ENCODE measurements at places on chromosomes 3 and 15.

- DNase-seq = no peak
Observed at GRCh38 chr15:57306944-57307411, 69.3 kb upstream of the CGNL1 start.

DNA sequence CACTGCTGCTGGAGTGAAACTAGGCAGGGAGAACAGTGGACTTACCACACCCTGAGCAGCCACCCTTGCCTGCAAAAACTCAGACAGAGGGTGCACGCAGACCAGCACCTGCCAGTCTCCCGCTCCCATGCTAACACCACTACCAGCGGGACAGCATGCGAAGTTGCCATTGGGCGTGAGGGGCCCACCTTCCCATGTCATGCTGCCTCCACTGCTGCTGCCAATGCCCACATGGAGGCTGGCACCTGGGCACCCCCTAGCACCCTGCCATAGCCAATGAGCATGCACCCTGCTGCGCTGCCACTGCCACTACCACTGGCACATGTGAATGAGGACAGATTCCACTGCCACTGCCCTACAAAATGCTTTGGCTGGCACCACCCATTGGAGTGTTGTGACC, 19.7 kb upstream of the MINAR1 start:
- no peak for DNase-seq

DNA sequence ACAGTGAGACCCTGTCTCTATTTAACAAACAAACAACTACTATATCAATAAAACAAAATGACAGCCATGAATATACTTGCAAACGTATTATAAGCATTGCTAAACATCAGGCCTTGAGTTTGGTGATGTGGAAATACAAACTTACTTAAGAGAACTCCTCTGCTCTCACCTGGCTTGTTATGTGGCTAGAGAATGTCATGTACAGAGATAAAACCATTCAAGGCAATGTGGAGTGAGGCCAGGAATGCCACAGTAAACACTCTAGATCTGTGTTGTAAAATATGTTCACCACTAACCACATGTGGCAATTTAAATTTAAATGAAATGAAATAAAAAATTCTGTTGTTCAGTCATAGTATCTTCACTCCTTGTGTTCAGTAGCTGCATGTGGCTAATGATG, 22.7 kb upstream of the RARB start:
- no peak for DNase-seq

DNA sequence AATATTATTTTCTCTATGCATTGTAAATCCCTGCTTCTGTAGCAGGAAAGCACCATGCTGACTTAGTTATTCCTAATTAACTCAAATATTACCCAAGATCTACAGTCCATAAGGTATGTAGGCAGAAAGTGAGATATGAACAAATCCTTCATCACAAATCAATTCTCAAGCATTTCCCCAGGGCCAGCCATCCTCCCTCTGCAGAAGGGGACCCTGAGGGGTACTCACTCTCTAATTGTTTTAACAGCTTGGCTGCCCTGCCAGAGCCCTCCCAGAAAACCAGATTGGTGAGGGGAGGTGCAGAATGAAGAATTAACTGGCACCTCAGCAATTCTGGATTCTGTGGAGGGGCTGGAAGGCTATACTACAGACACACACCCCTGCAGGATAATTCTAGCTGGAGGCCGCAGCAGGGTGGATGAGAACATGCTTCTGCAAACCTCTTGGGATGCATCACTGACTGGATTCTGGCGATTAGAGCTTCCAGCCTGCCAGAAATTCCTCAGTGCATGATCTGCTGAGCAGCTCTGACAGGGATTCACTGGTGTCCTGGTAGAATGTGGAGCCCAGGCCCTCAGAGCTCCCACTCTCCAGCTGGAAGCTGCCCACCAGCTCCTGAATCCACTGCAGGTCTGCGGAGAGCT, 88.6 kb upstream of the HERC1 start:
- peak; percentile 35 for DNase-seq

DNA sequence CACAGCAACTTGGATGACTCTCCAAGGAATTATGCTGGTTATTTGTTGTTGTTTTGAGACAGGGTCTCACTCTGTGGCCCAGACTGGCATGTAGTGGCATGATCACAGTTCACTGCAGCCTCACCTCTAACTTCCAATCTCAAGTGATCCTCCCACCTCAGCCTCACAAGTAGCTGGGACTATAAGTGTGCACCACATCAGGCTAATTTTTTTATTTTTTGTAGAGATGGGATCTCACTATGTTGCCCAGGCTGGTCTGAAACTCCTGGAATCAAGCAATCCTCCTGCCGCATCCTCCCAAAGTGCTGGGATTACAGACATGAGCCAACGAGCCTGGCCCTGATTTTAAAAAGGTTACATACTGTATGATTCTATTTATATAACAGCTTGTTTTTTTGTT, 63.0 kb downstream of the RBPMS2 start:
- DNase-seq = no peak

- no peak for DNase-seq
Observed at GRCh38 chr15:99282586-99282985, 31.3 kb downstream of the LRRC28 start.

GRCh38 chr15:29778382-29778781, 43.9 kb downstream of the TJP1 start:
- DNase-seq = no peak

DNA sequence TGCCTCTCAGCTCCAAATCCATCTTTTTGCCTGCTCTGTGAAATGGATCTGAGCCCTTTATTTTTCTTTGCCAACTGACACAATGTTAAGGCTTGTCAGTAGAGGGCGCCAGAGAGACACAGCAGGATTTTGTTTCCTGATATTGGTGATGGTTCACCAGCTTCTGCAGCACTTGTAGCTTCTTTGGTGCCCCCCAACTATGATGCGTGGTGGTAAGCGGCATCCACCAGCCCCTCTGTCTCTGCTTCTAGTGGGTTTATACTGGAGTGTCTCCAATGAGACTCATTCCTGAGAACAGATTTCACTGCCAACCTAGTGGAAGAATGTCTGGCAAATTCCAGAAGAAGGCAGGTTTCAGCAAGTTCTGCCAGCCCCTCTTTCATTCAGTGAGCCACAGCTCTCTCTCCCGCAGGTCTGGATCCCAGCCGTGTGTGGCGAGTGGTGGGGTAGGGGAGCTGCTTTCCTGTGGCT, 471.9 kb upstream of the FRG2C start:
- peak; percentile 57 for DNase-seq

GRCh38 chr3:171825222-171825828, 15.0 kb upstream of the PLD1 start:
- DNase-seq = peak; percentile 86

DNA sequence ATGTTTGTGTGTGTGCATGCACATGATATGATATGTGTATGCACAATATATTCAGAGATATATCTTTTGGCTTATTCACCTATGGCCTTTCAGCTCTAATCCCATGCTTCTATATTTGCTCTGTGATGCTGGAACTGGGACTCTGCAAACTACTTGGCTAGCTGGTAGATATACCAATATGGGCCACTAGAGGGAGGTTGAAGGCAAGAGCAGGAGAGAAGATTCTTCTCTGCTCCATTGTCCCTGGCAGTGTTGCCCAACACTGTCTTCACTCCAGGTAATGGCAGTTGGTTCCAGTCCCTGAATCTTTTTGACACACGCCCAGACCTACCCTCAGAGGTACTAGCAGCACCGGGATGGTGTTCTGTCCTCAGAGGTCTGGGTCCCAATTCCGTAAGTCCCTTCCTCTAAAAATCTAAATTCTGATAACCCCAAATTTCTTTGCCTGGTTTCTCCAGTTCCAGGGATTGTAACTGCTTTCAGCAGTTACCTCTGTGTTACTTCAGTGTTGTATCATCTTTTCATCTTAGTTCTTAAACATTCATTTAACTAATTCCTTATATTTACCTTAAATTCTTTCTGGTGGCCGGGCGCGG, 44.7 kb downstream of the GTPBP8 start:
- peak; percentile 75 for DNase-seq

GRCh38 chr3:35968043-35968622, 328.8 kb downstream of the ARPP21 start:
- DNase-seq = no peak

DNA sequence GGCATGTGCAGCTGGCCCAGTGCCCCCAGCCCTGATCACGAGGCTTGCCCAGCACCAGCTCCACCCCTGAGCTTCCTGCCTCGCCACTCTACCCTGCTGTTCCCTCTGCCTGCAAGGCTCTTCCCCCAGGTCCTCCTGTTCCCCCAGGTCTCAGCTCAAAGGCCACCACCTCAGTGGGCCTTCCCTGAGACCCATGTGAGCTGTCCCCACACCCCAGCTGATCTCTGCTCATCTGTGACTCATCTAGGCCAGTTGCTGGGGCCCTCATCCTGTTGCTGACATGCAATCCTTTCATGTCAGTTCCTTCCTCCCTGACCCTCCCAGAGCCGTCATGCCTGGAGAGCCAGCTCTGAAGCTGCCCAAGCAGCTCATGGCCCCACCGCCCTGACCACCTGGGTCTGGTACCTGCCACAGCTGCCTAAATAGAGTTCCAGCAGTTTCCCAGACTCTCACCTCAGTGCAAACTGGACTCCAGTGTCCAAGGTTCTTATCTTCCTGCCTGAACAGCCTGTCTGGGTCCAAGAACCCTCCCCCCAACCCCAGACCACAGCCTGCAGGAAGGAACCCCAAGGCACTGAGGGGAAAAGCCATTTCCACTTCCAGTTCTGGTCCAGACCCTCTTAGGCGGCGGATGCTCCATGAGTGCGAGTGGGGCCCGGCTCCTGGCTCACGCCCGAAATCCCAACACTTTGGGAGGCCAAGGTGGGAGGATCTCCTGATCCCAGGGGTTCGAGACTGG, 116.6 kb upstream of the IQSEC1 start:
- peak; percentile 14 for DNase-seq

- peak; percentile 82 for DNase-seq
Observed at GRCh38 chr15:74203914-74204431, 1.4 kb upstream of the STRA6 start.
